ENCODE measurements at places on chromosomes 3 and 15.
A peak's percentile ranks its signal among the peaks of the same experiment; 100 is the strongest.

DNA sequence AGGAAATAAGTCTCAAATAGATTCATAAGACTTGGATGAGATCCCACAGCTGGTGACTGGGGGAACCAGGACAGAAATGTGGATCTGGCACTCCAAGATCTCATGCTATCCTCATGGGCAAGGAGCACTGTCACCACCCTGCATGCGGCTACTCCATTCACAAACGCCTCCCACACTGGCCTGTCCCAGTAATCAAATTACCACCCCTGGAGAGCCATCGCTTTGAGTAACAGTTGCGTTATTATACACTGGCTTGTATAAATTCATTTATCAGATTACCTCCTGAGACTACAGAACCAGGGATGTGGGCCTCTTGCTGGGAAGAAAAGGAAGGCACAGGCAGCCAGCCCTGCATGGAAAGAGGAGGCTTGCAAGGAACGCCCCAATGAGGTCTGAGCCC, 27.9 kb upstream of the SLC25A36 start:
- DNase-seq = no peak

GRCh38 chr3:46993292-46993691, 13.8 kb downstream of the NBEAL2 start:
- DNase-seq = no peak

- no peak for DNase-seq
Observed at GRCh38 chr3:150779402-150779858, 16.5 kb upstream of the SIAH2 start.

DNA sequence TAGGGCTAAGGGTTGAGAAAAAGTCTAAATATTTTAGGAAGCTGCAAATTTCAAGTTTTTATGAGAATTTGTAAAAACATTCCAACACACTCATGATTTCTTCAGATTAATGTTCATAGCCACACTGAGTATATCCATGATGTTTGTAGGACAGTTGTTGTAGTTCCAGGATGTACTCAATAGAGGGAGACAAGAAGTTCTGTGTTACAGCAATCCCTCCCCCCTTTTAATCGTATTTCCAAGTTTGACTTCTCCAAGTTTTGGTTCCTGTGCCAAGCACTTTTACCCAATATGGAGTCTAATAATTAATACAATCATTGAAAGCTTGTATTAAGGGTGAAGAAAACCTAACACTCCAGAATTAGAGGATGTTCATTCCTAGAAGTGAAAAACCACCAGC, 143.4 kb downstream of the FEZF2 start:
- DNase-seq = no peak

DNA sequence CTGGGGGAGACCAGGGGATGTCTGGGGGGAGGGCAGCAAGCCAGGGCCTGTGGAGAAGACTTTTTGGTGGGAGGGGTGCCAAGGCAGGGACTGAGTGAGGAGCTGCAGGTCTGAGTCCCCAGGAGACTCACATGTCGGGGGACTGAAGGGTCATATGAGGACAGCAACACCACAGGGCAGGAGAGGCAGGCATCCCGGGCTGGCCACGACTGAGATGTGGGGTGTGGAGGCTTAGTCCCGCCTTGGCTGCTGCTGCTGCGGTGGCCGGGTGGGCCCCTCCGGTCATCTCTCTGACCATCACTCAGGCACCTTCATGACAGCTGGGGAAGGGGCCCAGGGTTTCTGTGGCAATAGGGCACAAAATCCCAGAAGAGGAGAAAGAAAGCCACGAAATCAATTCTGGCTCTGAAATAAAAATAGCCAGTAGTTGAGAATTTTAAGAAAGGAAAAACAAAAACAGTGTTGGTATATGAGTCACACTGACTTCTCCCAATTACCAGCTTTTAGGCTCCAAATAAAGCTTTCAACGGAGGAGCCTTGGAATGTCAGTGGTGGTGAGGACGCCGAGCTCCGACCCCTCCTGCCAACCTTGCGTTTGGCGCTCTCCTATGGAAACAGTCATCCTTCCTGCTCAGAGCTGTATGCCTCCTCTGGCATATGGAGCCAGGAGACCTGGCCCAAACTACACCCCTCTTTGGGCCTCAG, 52.9 kb upstream of the ITGA11 start:
- DNase-seq = no peak

- no peak for DNase-seq
Observed at GRCh38 chr15:70324001-70324974, 226.6 kb upstream of the TLE3 start.

- no peak for DNase-seq
Observed at GRCh38 chr15:34353627-34354026, 10.5 kb downstream of the NUTM1 start.

DNA sequence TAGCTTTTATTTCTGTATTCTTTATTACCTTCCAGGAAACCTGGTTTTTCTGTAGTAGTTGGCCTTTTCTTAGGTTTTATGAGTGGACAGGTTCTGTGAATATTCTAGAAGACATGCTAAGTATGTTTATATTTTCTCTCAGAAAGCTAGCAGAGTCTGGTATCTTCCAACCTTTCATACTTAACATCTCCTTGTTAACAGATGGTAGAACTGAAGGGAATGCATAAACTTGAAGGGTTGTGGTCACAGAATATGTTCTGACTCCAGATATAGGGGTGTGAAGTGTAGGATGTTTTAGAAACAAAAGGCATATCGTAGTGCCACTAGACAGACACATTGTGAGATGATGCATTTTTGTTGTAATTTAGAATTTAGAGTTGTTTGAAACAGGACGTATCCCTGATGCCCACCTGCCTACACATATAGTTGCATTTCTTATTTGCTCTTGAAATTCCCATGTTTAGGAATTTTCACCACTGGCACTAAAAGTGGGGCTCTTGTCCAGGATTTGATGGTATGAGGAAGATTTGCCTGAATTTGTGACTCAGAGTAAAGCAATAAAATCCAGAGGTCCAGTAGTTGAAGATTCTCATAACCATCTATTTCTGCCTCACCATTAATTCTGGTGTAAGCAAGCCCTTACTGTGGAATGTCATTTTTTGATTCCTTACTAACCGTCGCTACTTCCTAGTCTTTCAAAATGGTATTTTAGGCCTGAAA, 274.5 kb downstream of the FEZF2 start:
- DNase-seq = no peak

DNA sequence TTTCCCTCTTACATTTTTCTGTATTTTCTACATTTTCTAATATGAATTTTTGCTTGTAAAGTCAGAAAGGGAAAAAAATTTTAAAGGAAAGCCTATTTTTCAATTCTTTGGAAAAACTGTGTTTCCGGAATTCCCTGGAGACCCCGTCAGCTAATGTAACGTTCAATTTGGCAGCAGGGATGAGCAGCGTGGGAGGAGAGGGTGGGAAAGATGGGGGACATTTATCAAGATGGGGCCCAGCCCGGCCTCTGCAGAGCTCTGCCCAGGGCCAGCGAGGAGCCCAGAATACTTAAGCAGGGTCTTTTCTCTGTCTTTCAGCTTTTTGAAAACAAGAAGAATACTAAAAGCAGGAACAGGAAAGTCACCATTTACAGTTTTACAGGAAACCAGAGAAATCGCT, 129.0 kb downstream of the LRRK1 start:
- DNase-seq = no peak

DNA sequence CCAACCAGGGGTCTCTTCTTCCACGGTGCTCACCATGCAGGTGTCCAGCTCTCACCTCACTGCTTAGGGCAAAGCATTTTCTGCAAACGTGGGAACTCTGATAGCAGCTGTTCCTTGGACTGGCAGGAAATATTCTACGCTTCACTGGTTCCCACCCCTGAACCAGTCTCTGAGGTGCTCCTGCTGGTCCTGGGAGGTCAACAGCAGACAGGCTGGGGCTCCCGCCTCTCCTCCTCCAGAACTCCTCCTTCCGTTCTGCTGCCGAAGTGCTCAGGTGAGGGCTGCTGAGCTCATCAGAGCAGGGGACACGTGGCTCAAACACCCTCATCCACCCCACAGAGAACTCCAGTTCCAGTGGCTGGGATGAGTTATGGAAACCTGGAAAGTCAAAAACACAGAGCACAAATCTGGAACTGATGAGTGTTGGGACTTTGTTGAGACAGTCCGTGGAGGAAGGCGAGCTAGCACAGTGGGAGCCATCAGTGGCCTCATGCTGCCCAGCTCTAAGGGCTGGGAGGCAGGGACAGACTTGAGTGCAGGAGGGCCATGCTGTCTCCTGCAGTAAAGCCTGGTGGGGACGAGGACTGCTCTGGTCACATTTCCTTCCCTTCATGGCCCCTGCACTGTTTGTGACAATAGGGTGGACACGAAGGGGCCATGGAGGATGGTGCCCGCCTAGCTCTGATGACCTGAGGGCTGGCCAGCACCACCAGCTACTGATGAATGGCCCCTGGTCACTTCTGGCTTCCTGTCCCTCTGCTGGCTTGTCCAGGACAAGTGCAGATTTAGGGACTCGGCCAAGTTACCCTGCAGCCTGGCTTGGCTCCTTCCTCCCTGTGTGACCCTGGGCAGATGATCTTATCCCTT, 137.8 kb downstream of the KLF13 start:
- no peak for DNase-seq

DNA sequence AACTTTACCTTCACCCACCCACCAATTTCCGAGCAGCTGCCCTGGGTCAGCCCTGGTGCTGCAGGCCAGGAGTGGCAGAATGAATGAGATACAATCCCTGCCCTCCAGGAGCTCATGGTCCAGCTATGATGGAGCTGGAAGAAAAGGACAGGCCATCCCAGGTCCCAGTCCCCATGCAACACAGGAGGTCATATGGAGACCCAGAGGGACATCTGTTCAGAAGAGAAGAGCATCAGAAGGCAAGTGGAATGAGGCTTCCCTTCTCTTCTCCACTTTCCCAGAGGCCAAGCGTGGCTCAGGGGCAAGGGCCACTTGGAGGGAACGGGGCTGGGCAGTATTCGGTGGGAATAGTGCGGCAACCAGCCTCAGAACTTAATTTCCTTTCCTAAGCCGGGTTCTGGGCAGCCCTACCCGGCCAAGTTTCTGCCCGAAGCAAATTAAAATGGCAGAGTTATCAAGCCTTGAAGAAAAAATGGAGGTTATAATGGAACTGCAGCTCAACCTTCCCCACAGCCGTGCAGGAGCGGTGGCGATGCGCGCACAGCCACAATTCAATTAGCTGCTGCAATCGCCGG, 35.9 kb downstream of the TLE3 start:
- DNase-seq = no peak

DNA sequence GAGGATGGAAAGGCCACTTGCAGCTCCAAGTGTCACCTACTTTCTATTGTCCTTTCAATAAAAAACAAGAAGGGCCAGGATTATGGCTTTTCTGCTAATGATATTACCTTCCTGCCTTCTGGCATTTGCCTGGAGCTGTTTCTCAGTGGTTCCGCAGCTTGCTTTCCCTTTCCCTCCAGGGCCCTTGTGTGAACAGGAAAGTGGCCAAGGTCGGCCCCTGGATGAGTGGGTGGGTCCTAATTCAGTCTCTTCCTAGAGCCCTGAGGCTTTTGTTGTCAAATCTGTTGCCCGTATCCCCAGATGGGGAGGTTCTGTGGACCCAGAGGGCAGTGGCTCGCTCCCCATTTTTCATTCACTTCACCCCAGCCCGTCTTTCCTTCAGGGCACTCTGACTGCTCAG, 64.2 kb upstream of the UMPS start:
- no peak for DNase-seq

DNA sequence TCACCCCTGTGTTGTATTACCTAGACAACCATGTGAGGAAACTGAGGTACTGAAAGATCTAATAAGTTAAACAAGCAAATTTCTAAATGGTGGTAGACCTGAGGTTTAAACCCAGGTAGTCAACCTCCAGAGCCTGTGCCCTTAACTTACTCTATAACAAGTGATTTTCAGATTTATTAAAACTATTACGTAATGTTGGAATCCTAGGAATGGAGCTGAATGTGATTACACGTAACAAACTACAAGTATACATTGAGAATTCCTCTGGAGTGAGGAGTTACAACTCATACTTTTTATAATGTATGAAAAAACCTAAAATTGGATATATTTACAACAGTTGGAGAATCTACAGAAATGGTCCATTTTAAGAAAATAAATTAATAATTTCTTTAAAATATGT, 18.0 kb downstream of the FAM98B start:
- DNase-seq = no peak

- DNase-seq = no peak
Observed at GRCh38 chr3:27056326-27056725, 312.9 kb downstream of the NEK10 start.

DNA sequence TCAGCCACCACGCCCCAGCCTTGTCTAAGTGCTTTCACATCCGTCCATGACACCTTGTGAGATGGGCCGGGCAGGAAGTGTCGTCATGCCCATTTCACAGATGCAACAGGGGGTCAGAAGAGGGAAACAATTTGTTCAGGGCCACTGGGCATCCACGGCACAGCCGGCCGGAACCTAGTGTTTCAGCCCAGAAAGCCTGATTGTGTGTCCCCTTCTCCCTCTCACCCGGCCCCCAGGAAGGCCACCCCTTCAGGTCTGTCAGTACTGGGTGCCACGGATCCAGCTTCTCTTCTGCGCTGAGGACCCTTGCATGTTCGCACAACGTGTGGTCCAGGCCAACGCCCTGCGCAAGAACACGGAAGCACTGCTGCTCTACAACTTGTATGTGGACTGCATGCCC, 15.8 kb downstream of the DNAH1 start:
- DNase-seq = no peak

DNA sequence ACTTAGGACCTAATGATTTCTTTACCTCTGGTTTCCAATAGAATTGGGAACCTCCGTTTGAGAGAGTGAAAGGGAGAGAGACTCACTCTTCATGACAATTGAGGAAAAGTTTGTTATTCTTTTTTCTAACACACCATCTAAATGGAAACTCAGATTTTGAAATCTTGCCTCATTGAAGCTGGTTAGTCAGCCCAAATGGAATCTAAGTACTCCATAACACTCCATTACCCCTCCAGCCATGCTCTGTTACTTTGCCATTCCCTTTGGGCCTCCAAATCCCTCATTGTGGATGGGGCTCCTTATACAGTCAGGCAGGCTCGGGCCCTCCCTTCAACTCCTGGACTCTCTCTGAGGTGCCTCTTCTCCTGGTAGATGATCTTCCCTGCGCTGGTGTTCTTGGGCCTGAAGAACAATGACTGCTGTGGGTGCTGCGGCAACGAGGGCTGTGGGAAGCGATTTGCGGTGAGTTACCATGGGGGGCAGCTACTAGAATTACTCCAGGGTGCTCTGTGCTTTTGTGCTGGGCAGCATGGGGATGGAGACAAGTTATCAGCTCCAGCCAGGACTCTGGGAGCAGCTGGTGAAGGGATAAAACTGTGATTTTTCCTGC, 1.1 kb downstream of the TM4SF4 start:
- DNase-seq = no peak

GRCh38 chr3:178436773-178437172, 99.5 kb upstream of the KCNMB2 start:
- DNase-seq = peak; percentile 53

GRCh38 chr3:71225951-71226564, 357.5 kb downstream of the FOXP1 start:
- no peak for DNase-seq

DNA sequence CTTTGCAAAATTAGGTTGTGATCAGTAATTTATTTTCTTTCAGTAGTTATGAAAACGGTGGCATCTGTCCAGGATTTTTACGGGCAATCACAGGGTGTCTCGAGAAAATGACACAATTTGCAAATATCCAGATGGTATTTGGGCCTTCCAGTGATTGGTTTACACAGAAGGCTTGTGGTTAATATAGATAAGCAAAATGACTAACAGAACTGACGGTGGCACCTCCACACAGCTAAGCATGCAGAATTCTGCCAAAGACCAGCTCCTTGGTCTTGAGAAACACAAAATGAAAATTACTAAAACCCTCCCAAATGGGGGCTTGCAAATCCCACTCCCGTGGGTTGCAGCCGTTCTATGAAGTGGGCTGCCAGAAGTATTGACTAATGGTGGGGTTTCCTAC, 5.5 kb downstream of the ARHGEF3 start:
- no peak for DNase-seq

GRCh38 chr15:88181613-88182012, 74.9 kb downstream of the NTRK3 start:
- no peak for DNase-seq
